ENCODE measurements at places on chromosomes 1 and 21. TPM values are rescaled to one million over a fixed set of nuclear protein-coding genes. Genes with fewer than 3 reads are reported as not detected.
A peak's percentile ranks its signal among the peaks of the same experiment; 100 is the strongest.

DNA sequence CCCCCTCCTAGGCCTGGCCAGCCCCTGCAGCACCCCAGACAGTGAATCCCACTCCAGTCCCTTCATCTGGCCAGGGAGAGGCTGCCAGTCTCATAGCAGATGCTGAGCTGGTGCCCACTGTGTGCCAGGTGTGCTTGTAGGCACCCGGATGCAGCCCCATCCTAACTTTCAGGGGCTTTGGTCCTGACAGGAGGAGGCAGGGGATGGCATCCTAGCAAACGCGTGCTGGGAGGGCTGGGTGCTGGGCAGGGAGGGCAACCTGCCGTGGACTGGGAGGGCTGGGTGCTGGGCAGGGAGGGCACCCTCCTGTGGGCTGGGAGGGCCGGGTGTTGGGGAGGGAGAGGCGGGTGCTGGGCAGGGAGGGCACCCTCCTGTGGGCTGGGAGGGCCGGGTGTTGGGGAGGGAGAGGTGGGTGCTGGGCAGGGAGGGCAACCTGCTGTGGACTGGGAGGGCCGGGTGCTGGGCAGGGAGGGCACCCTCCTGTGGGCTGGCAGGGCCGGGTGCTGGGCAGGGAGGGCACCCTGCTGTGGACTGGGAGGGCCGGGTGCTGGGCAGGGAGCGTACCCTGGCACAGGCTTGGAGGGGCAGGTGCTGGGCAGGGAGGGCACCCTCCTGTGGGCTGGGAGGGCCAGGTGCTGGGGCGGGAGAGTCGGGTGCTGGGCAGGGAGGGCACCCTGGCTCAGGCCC lies 35.3 kb downstream of the SLC19A1 start:
- DNase-seq: peak; percentile 48

Gene BEND5
- total RNA-seq: 0.73 TPM

- DNase-seq: no peak
These were observed 128.9 kb upstream of the ATP1B1 start for GRCh38 chr1:168977618-168978017.

Gene PCAT6
- not detected for total RNA-seq

Gene ZBTB8B
- not detected for total RNA-seq

- no peak for DNase-seq
These were observed 31.4 kb downstream of the RABGAP1L start for GRCh38 chr1:174190691-174191199.

Gene SPRR2E
- not detected for total RNA-seq

GRCh38 chr1:85275701-85276214 lies 674 bp downstream of the BCL10 start:
- DNase-seq: no peak

Gene TSEN15
- 12.0 TPM for total RNA-seq

Gene RHBDL2
- total RNA-seq: not detected

GRCh38 chr1:198909973-198910372 lies 271.1 kb downstream of the PTPRC start:
- DNase-seq: no peak

DNA sequence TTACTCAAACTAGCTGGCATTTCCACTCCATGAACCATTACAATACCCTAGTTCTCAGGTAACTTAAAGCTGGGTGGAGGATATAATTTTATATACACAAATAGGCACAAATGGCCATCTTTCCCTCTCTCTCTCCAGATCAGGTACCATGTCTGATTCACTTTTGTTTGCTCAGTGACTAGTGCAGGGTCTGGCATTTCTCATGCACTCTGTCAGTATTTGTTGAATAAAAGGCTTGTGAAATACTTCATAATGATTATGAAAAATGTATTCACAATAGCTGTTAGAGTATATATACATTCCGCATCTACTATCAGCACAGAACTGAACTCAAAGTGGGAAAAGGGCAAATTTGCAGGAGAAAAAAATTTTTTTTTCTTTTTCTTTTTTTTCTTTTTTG lies 510.2 kb upstream of the USP24 start:
- no peak for DNase-seq

GRCh38 chr1:118900643-118901440 lies 87.3 kb downstream of the TBX15 start:
- DNase-seq: no peak

GRCh38 chr1:27001570-27002360 lies 8.3 kb downstream of the TRNP1 start:
- DNase-seq: no peak

Gene CR1L
- total RNA-seq: 1.4 TPM

DNA sequence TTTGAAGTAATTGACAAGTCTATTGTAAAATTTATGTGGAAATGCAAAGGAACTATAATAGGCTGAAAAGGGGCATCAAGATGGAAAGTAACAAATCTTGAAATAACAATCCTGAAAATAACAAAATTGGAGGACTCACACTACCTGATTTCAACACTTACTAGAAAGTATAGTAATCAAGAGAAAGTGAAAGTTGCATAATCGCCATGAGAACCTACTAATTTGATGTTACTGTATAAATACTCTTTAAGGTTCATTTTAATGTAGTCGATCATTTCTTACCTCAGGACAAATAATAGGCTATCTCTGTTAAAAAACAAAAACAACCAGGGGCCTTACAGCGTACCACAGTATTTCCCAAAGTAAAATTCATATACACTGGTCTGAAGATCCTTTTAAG lies 71.7 kb downstream of the EDEM3 start:
- DNase-seq: no peak

DNA sequence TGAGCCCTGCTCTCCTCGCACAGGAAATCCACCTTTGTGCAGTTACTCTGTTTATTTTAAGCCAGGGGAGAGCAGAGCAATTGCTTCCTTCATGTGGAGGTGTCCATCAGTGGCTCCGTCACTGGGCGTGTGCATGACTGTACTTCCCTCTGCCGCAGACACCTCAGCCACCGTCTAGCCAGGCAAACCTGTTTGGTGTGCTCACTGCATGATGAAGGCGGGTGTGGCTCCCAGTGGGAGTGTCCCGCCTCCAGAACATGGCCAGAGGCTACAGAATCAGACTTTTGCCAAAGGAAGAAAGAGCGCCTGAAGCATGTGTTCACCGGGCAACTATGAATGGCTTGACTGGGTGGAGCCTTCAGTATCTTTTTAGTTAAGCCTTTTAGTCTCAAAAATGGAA lies 26.1 kb upstream of the LAMC2 start:
- no peak for DNase-seq

GRCh38 chr1:1310476-1311053 lies 2.2 kb downstream of the PUSL1 start:
- no peak for DNase-seq

Gene CLCA2
- not detected for total RNA-seq

Gene MATN1
- total RNA-seq: 0.66 TPM

Gene ITGB2
- 272 TPM for total RNA-seq

- DNase-seq: no peak
These were observed 286.3 kb downstream of the MATN1 start for GRCh38 chr1:30437059-30437576.

GRCh38 chr1:211353562-211354212 lies 27.1 kb downstream of the TRAF5 start:
- DNase-seq: no peak

Gene GPR37L1
- not detected for total RNA-seq
